NCI-H345 (cell line): ENCODE measurements at places on chromosomes 1 and 21.
A peak's percentile ranks its signal among the peaks of the same experiment; 100 is the strongest.

DNA sequence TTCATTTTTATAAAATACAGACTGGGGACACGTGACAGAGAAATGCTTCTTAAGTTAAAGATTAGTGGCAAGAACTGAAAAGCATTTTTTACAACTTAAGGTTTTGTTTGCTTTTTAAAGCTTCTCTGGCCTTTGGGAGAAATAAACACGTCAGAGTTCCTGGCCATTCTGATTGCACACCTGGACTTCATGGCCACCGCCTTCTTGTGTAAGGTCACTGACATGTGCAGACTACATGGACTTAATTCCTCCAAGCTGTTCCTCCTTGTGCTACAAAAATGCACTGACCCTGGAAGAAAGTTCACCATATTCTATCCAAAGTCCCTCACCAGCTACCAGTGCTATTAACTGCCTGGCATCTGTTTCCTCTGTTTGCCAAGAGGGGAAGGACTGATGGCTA lies 56.1 kb downstream of the GADD45A start:
- no peak for DNase-seq

- DNase-seq: no peak
Measured at GRCh38 chr1:202750761-202751160, 40.5 kb upstream of the SYT2 start.

DNA sequence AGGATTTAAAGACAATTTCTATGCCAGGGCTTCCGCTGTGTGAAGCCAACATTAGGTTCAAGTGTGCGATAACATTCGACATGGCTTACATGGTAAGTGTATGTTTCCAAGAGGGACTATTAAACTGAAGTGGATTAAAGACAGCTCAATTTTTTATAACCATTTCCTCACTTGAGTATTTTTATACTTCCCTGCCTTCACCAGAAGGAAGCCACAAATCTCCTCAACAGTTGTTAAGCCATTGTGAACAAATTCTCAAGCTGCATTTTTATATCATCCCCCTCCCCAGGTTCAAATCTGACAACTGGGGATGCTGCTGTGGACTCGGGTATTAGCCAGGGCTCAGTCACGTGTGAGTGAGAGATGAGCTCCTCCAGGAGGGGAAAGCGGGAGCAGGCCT lies 116.3 kb downstream of the RHOU start:
- no peak for DNase-seq

DNA sequence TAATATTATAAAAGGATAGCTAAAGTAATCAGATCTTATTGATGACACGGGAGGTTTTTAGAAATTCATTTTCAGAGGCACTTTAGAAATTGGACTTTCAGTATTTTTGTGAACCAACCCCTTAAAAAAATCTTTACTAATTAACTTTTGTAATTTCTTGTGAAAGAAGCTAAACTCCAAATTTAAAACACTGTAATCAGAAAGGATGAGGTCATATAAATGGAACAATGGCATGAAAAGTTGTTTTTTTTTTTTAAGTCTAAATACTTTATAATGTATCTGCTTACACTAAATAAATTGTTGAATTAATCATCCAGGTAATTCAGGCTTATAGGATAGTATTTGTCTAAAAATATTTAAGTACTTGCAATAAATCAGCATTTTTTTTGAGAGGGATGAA lies 9.0 kb downstream of the ZBTB18 start:
- no peak for DNase-seq

- no peak for DNase-seq
Measured at GRCh38 chr1:26530410-26530894, 891 bp downstream of the RPS6KA1 start.

- no peak for DNase-seq
Measured at GRCh38 chr1:116340506-116341231, 32.4 kb upstream of the ATP1A1 start.

DNA sequence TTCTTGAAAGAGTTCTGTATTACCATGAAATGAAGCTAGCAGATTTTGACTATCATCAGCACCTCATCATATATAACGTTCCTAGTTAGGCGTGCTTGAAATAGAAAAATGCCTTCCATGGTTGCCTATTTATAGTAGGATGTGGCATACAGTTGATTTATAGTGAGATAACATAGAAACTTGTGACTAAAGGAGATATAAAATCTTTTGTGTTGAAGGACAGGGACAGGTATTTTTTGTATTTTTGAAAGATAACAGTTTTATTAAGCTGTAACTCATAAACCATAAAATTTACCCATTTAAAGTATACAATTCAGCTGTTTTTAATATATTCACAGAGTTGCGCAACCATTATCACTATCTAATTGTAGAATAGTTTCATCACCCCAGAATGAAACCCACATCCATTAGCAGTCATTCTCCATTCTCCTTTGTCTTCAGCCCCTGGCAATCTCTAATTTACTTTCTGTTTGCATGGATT lies 19.3 kb downstream of the SPEN start:
- no peak for DNase-seq

DNA sequence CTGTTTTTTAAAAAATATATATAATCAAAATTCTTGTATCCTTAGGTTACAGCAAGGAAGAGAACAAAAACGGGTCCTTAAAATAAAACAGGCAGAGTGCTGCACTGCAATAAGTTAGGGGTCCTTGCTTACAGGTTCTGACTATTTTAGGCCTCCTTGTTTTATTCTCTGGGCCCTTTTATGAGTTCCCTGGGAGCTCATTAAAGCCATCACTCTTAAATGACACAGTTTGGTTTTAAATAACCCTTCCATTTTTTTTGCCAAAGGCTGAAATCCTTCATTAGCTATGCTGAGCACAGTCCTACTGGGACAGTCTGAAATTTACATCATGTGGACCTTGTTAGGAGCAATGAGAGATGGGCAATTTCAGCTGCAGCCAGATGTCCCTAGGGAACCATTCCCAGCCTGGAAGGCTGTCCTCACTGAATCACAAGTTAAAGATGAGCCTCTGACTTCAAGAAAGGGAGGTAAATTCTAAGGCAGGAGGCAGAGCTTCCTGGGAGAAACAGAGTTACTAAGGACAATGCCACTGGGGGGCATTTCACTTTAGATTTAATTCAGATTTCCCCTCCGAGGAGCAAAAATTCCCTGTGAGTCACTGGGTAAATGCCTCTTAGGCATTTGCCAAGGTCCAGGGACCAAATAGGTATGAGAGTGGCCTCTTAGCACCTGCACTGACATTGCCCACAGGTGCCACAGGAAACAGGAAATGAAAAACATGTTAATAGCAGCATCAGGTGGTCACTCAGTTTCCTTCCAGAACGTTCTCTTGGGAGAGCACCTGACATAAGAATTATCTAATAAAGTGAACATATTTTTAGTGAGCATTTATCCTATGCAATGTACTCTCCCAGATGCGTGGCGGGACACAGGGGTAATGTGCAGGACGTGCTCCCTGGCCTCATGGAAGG lies 3.8 kb upstream of the MUL1 start:
- DNase-seq: no peak

DNA sequence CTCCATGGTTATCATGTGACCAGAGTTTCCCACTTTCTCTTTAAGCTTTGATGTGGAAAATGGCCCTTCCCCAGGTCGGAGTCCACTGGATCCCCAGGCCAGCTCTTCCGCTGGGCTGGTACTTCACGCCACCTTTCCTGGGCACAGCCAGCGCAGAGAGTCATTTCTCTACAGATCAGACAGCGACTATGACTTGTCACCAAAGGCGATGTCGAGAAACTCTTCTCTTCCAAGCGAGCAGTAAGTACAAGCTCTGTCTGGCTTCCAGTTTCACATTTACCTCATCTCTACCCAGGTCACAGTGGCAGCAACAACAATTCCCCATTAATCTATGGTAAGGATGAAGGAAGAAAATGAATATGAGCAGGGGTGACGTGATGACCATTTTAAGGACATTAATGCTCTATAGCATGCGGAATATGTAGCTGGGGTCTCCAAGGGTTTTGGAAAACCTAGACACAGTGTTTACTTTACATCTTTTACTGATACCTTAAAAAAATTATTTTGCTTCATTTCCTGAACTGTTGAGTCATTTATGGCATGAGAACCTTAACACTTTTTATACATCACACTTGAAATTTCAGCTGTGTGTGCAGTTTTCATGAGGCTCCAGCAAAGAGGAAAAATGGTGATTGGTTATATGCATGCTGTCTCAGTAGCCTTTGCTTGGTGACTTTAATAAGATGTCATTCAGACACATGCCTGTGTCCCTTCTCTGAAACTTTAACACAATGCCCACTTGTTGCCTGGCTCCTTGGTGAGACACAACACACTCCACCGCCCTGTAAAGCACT lies 286.3 kb upstream of the SGIP1 start:
- DNase-seq: no peak

DNA sequence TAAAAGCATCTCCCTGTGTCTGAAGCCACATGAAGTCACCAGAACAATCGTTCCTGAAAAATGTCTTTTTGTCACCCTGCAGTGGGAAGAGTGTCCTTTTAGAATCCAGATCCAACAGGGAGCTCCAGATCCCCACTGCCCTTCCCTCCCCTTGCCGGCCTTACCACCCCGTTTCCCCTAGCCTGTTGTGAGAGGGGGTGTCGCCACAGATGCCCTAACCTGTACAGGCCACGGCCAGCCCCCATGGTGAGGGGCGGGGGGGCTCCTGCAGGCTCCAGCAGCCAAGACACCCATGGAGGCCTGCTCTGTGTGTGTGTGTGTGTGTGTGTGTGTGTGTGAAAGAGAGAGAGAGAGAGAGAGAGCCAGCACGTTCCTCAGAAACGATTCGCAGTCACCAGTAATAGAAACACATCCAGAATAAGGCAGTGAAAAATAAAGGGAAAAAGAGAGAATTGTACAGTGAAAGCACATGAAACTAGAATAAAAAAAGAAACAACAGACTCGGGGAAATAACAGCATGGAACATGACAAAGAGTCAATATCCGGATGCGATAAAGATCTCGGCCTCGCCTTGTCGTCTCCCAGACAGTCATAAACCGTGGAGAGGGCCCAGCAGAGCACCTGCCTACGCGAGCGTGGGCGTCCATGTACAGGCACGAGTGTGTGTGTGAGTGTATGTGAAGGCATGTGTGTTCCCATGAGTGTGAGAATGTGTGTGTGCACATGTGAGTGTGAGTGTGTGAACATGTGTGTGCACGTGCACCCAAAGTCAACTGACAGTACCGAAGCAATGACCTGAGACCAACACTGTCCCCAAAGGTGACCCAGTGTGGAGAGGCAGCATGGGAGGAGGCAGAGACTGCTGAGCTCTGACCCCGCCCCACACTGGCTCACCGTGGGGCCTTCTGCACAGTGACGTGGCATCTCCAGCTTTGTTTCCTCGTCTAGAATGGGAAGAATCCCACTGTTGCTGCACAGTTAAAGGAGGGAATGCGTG lies 303.8 kb downstream of the NPHP4 start:
- no peak for DNase-seq

DNA sequence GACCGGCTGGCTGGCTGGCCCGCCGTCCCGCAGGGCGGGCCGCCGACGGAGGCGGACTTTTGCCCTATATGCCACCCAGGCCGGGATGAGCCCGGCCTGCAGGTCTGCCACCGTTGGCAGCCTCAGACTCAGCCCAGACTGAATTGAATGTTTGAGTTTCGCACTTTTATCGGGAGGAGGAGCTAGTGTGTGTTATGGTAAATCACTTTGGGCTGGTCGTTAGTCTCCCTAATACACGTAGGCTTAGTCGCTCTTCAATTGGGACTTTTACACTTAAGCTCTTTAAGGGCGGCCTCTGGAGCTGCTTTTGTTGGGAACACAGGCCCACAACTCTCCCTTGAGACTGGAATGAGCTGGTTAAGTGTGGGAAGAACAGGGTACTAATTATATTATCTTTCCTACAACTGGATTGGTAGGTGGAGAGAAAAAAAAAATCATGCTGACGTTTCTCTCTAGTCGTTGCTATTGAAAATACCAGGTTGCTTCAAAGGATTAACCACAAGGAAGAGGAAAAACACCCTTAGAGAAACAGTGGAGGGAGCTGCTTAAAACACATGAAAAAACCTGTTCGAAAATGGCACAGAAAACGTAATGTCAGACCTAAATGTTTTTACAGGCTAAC lies 1.4 kb upstream of the IRF2BP2 start:
- peak; percentile 91 for DNase-seq

GRCh38 chr1:107570768-107571167 lies 394.2 kb downstream of the VAV3 start:
- DNase-seq: no peak

GRCh38 chr1:78143152-78143551 lies 97.4 kb downstream of the GIPC2 start:
- DNase-seq: no peak

DNA sequence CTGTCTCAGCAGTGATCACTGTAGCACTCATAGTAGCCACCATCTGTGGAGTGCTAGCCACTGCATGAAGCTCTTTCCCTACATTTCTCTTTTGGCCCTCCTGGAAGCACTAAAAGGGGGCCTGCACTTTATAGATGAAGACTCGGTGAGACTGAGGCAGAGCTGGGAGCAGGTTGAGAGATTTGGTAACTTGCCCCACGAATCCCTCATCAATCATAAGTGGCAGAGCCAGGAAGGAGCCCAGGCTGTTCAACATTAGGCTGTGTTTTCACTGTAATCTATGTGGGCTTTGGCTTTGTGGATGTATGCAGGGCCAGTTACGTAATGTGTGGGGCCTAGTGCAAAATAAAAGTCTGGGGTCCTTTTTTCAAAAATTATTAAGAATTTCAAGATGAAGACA lies 13.3 kb upstream of the ETV3 start:
- DNase-seq: no peak

DNA sequence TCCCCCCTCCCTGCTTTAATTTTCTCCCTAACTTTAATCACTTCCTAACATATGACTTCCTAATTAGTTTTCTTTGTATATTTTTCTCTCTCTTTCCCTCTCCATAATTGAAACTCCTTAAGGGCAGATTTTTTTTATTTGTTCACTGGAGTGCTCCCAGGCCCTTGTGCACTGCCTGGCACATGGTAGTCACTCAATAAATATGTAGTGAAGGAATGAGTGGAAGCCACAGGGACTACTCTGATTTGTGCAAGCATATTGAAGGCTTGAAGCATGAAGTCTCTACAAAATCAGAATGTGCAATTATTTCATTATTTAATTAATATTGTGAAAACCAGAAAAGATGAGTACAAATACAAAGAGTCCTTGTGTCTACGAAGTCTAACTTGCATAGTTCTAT lies 41.5 kb downstream of the SNX7 start:
- no peak for DNase-seq

GRCh38 chr1:162077648-162078299 lies 8.3 kb downstream of the NOS1AP start:
- no peak for DNase-seq

DNA sequence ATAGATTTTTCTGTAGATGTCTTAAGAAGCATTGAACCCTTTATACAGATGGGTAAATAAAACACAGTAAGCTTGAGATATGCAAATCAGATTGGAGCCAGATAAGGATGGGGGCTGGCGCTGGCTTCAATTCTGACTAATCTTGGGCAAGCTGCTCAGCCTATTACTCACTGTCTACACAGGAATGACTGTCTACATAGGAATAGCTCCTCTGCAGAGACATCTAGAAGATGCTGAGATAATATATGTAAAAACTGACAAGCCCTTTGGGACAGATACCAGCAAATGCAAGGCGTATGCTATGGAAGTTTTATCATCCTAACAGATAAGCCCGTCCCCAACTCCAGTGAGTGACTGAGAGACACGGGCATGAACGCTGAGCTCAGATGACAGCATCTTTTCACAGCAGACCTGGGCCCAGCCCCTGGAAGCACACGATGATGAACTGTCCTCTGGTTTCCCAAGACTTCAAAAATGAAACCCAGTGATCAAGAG lies 1.7 kb downstream of the CLDN14 start:
- no peak for DNase-seq
